ENCODE measurements at places on chromosomes 16 and 17. TPM values are rescaled to one million over a fixed set of nuclear protein-coding genes. Genes with fewer than 3 reads are reported as not detected.

The LGALS9 gene
- 8.4 TPM for total RNA-seq

The FOXO3B gene
- 6.2 TPM for total RNA-seq

The BBS2 gene
- total RNA-seq = 10.7 TPM

The KLHL10 gene
- 0.08 TPM for total RNA-seq

The TEKT5 gene
- total RNA-seq = not detected

The GPR179 gene
- total RNA-seq = 0.06 TPM

The CA10 gene
- not detected for total RNA-seq

The KCNJ2 gene
- total RNA-seq = not detected
